Activated T-helper 1 cell treated with anti-CD3 and anti-CD28 coated beads, Interleukin-12 subunit alpha, Interleukin-12 subunit beta, Interleukin-2, Interleukin-4 antibody, amounts not matched to agents 30 ng/mL and 10 ng/mL and 1 ng/mL, durations not matched to agents 14 hours and 24 hours and 36 hours (primary cell): ENCODE measurements at places on chromosomes 12 and 14. TPM values are rescaled to one million over a fixed set of nuclear protein-coding genes. Genes with fewer than 3 reads are reported as not detected.

- H3K27me3 ChIP-seq, result peaks cover 2% of the 10 kb centered on the region
- H3K4me3 ChIP-seq, result no peak overlapping the region
These were observed 380.8 kb upstream of the RGS6 start for GRCh38 chr14:71551291-71551950.

The NDUFA9 gene
- 118 and 123 TPM in 2 replicates for total RNA-seq

GRCh38 chr14:103436533-103436932 is 51.3 kb downstream of the MARK3 start:
- H3K27me3 ChIP-seq, result no peaks in the 10 kb centered on the region
- DNase-seq, result no peak
- H3K36me3 ChIP-seq, result peaks cover 3% of the 10 kb centered on the region
- no peak overlapping the region for H3K4me3 ChIP-seq

- no peak overlapping the region for H3K4me3 ChIP-seq
- peaks cover 14% of the 10 kb centered on the region for H3K4me1 ChIP-seq
- peaks cover 28% of the 10 kb centered on the region for H3K36me3 ChIP-seq
- H3K27me3 ChIP-seq, result no peaks in the 10 kb centered on the region
- H3K27ac ChIP-seq, result no peak overlapping the region
These were observed 26.2 kb downstream of the OSBPL8 start for GRCh38 chr12:76533331-76533730.

The KLHL42 gene
- total RNA-seq, result 19.5 and 21.7 TPM in 2 replicates

The METTL17 gene
- total RNA-seq, result 96.1 and 100 TPM in 2 replicates

DNA sequence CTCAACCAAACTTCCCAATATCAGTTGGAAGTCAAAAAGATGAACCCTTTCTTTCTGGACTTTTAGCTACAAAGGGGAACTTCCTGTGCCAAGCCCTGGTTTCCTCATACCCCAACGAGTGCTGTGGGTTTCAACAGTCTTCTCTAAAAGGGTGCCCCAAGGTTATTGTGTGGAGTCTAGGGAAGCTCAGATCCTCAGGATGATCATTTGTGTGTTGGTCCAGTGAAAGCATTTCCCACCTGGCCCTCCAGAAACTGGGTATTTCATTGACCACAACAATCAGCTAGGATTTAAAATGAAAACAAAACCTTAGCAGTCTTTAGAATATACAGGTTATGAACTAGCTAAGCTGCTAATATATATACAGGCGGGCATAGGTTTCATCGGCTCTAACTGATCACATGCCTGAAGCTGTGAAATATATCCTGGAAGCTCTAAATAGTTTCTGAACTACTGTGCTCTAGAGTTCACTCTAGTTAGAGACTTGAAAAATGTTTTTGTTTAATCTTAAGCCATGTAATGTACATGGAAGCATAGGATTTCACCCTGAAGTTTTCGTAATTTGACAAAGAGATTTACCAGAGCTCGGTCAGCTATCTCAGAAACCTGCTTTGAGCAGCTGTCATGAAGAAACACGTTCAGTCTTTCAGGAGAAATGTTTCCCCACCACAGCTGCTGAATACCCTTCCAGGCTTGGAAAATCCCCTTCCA is 29.6 kb downstream of the P2RX4 start:
- peaks cover 30% of the 10 kb centered on the region for H3K4me1 ChIP-seq
- H3K27ac ChIP-seq, result peak overlapping the region; percentile 92
- H3K4me3 ChIP-seq, result peak overlapping the region; percentile 73
- no peak for DNase-seq
- H3K27me3 ChIP-seq, result no peaks in the 10 kb centered on the region

- no peak for DNase-seq
- H3K4me1 ChIP-seq, result no peaks in the 10 kb centered on the region
- no peak overlapping the region for H3K27ac ChIP-seq
- no peaks in the 10 kb centered on the region for H3K27me3 ChIP-seq
- H3K36me3 ChIP-seq, result no peaks in the 10 kb centered on the region
- H3K4me3 ChIP-seq, result no peak overlapping the region
These were observed 779.0 kb upstream of the FLRT2 start for GRCh38 chr14:84750763-84751554.

- no peak for DNase-seq
- peak overlapping the region; percentile 90 for H3K27ac ChIP-seq
- H3K36me3 ChIP-seq, result peaks cover 22% of the 10 kb centered on the region
- H3K4me3 ChIP-seq, result peak overlapping the region; percentile 71
These were observed 53.6 kb downstream of the ARF6 start for GRCh38 chr14:49946320-49947141.

- no peaks in the 10 kb centered on the region for H3K36me3 ChIP-seq
- H3K4me3 ChIP-seq, result no peak overlapping the region
- no peaks in the 10 kb centered on the region for H3K4me1 ChIP-seq
- no peak overlapping the region for H3K27ac ChIP-seq
- no peak for DNase-seq
These were observed 85.1 kb upstream of the C14orf180 start for GRCh38 chr14:104494483-104494882.

GRCh38 chr12:130163461-130164215 is 1.4 kb downstream of the FZD10 start:
- H3K27ac ChIP-seq, result no peak overlapping the region
- no peak for DNase-seq
- peaks cover 2% of the 10 kb centered on the region for H3K36me3 ChIP-seq

GRCh38 chr12:109645708-109646107 is 67.9 kb upstream of the FAM222A start:
- no peak for DNase-seq
- H3K27ac ChIP-seq, result no peak overlapping the region
- peaks cover 6% of the 10 kb centered on the region for H3K27me3 ChIP-seq
- no peaks in the 10 kb centered on the region for H3K36me3 ChIP-seq
- no peak overlapping the region for H3K4me3 ChIP-seq

The KLHDC1 gene
- total RNA-seq, result 0.93 and 1.9 TPM in 2 replicates

GRCh38 chr12:76460807-76461206 is 98.8 kb downstream of the OSBPL8 start:
- no peak overlapping the region for H3K4me3 ChIP-seq
- peaks cover 8% of the 10 kb centered on the region for H3K4me1 ChIP-seq
- no peak overlapping the region for H3K27ac ChIP-seq
- no peaks in the 10 kb centered on the region for H3K36me3 ChIP-seq

GRCh38 chr14:91660790-91661189 is 71.1 kb downstream of the CATSPERB start:
- no peak overlapping the region for H3K4me3 ChIP-seq
- no peak for DNase-seq
- H3K27ac ChIP-seq, result no peak overlapping the region
- H3K27me3 ChIP-seq, result no peaks in the 10 kb centered on the region
- no peaks in the 10 kb centered on the region for H3K4me1 ChIP-seq
- H3K36me3 ChIP-seq, result peaks cover 4% of the 10 kb centered on the region

The HELB gene
- total RNA-seq, result 20.5 and 21.5 TPM in 2 replicates

The CCDC77 gene
- total RNA-seq, result 12.6 and 14.6 TPM in 2 replicates

The GDF11 gene
- 14.2 and 15.2 TPM in 2 replicates for total RNA-seq

DNA sequence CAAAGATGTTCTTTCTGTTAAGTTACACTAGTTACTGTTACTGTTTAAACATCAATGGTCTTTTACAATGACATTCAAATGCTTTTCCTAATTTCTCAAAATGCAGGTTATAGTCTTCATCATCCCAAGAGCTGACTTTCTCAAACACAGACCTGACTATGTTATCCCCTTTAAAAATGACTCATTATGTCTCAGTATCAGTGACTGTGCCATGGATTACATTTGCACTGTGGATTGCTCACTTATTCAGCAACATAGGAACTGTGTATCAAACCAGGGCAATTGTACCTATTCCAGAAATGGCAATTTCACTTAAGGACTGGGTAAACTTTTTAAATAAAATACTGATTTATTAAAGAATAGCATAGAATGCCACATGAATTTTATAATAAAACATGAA is 630.2 kb upstream of the NOVA1 start:
- H3K4me3 ChIP-seq, result no peak overlapping the region
- no peaks in the 10 kb centered on the region for H3K36me3 ChIP-seq
- no peak for DNase-seq
- H3K27ac ChIP-seq, result no peak overlapping the region
- no peaks in the 10 kb centered on the region for H3K4me1 ChIP-seq

- no peaks in the 10 kb centered on the region for H3K36me3 ChIP-seq
- no peak overlapping the region for H3K27ac ChIP-seq
- peaks cover 4% of the 10 kb centered on the region for H3K4me1 ChIP-seq
These were observed 369.3 kb upstream of the TMPO start for GRCh38 chr12:98146043-98146442.

The AQP2 gene
- not detected in 2 replicates for total RNA-seq

The TMED8 gene
- total RNA-seq, result 28.1 and 28.4 TPM in 2 replicates

The OTOGL gene
- total RNA-seq, result 0.21 TPM in 1 of 2 replicates, not detected in the other

The SERPINA12 gene
- not detected in 2 replicates for total RNA-seq

- no peak overlapping the region for H3K4me3 ChIP-seq
- no peak for DNase-seq
- no peaks in the 10 kb centered on the region for H3K4me1 ChIP-seq
- no peaks in the 10 kb centered on the region for H3K36me3 ChIP-seq
These were observed 54.4 kb downstream of the TESC start for GRCh38 chr12:117044790-117045159.

- H3K4me1 ChIP-seq, result peaks cover 22% of the 10 kb centered on the region
- no peak overlapping the region for H3K4me3 ChIP-seq
- H3K27me3 ChIP-seq, result no peaks in the 10 kb centered on the region
- no peak for DNase-seq
These were observed 70.7 kb downstream of the MED13L start for GRCh38 chr12:116206828-116207227.

GRCh38 chr12:90851800-90852718 is 102.9 kb downstream of the CCER1 start:
- H3K27me3 ChIP-seq, result peaks cover 2% of the 10 kb centered on the region
- H3K4me3 ChIP-seq, result no peak overlapping the region
- no peak for DNase-seq
- no peak overlapping the region for H3K27ac ChIP-seq
- no peaks in the 10 kb centered on the region for H3K4me1 ChIP-seq
- H3K36me3 ChIP-seq, result no peaks in the 10 kb centered on the region

The ST8SIA1 gene
- 0.17 and 0.57 TPM in 2 replicates for total RNA-seq

- peaks cover 20% of the 10 kb centered on the region for H3K36me3 ChIP-seq
- H3K4me1 ChIP-seq, result peaks cover 14% of the 10 kb centered on the region
These were observed 55.0 kb downstream of the TPCN1 start for GRCh38 chr12:113276306-113276705.

GRCh38 chr14:98296895-98297294 is 975.1 kb downstream of the BCL11B start:
- H3K4me1 ChIP-seq, result peaks cover 5% of the 10 kb centered on the region
- no peak overlapping the region for H3K4me3 ChIP-seq
- no peaks in the 10 kb centered on the region for H3K27me3 ChIP-seq
- peaks cover 1% of the 10 kb centered on the region for H3K36me3 ChIP-seq

The SPX gene
- total RNA-seq, result 0.49 and 1.0 TPM in 2 replicates

DNA sequence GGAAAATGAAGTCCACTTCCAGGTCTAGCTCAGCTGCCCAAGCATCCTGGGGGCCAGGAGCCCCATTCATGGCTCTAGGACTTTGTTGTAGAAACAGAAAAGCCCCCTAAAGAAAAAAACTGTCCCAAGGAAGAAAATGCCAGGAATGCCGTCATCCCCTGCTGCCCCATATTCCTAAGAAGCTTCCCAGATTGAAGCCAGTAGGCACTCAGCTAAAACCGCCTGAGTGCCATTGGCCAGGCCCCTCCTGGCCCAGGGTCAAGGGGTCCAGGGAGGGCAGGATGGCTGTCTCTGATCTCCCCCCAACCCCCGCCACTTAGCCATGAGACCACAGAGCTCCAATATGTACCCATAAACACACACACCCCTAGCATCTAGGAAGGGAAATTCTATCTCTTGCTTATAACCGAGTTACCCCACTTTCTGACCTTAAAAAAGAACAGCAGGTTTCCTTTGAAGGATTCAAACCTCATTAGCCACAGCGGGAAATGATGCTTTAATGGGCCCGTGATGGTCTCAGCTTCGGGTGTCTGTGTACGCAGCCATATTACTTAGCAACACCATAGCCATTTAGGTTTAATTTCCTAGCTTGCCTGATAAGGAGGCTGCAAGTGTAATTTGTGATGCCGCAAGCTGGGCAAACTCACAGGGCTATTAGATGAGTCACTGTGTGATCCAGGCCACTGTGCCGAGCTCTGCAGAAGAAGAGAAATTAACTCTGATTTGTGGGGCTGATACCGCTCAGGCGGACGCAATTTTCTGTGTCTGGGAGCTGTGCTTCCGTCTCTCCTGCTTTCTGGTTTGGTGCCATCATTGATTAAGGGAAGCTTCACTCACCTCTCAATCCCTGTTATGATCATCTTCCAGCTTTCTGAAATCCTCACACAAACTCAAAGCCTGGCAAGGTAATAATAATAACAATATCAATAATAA is 84.2 kb downstream of the GCH1 start:
- H3K4me3 ChIP-seq, result no peak overlapping the region
- no peaks in the 10 kb centered on the region for H3K36me3 ChIP-seq
- H3K27ac ChIP-seq, result no peak overlapping the region
- no peak for DNase-seq
- no peaks in the 10 kb centered on the region for H3K4me1 ChIP-seq
- peaks cover 3% of the 10 kb centered on the region for H3K27me3 ChIP-seq

DNA sequence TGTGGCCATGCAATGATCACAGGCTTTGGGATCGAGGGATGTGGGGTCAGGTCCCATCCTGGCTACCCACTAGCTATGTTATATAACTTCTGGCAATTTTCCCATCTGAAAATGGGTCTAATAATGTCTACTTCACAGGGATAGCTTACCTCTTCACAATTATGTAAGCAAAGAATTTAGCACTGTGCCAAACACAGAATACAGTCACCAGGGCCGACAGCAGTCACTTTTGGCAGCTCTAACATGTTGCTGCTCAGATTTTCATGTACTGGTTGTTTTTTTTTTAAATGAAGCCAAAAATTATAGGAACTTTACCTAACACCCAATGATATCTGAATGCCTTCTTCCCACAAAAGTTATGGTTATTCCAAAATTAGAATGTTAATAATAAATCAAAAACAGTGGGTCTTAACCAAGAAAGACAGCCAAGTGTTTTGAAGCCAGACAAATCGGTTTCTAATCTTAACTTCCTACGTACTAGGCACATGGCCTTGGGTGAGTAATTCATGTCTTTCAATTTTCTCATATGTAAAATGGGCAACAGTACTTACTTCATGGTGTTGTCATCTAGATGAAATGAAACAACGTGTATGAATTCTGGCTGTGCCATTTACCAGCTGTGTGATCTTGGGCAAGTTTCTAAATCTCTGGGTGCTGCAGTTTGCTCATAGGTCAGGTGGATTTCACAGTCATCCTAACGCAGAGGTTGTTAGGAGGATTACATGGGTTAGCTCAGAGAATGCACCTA is 13.0 kb upstream of the PCED1B start:
- no peak overlapping the region for H3K4me3 ChIP-seq
- H3K36me3 ChIP-seq, result no peaks in the 10 kb centered on the region
- DNase-seq, result no peak
- H3K27me3 ChIP-seq, result peaks cover 3% of the 10 kb centered on the region
- H3K27ac ChIP-seq, result no peak overlapping the region

The VPS33A gene
- 25.6 and 28.7 TPM in 2 replicates for total RNA-seq

DNA sequence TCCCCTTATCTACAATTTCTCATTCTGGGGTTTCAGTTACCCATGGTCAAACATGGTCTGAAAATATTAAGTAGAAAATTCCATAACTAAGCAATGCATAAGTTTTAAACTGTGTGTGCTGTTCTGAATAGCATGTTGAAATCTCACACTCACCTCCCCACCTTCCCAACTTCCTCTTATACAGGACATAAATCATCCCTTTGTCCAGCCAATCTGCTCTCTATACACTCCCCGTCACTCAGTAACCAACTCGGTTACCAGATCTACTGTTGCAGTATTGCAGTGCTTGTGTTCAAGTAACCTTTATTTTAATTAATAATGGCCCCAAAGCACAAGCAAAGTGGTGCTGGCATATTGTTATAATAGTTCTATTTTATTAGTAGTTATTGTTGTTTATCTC is 420.5 kb downstream of the GXYLT1 start:
- no peaks in the 10 kb centered on the region for H3K27me3 ChIP-seq
- DNase-seq, result no peak
